GM23338 (cell line): ENCODE measurements at places on chromosomes 7 and 10.

- DNase-seq = no peak
These were observed 70.1 kb downstream of the RNF133 start for GRCh38 chr7:122628651-122629411.

GRCh38 chr7:80053124-80053523 is 81.5 kb upstream of the GNAI1 start:
- DNase-seq = peak; percentile 5

DNA sequence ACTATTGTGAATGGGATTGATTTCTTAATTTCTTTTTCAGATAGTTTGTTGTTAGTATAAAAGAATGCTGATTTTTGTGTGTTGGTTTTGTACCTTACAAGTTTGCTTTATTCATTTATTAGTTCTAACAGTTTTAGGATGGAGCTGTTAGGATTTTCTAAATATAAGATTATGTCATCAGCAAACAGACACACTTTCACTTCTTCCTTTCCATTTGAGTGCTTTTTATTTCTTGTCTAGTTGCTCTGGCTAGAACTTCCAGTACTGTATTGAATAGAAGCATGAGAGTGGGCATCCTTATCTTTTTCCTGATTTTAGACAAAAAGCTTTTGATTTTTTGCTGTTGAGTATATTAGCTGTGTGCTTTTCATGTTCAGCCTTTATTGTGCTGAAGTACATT is 81.5 kb downstream of the DNAH11 start:
- no peak for DNase-seq

DNA sequence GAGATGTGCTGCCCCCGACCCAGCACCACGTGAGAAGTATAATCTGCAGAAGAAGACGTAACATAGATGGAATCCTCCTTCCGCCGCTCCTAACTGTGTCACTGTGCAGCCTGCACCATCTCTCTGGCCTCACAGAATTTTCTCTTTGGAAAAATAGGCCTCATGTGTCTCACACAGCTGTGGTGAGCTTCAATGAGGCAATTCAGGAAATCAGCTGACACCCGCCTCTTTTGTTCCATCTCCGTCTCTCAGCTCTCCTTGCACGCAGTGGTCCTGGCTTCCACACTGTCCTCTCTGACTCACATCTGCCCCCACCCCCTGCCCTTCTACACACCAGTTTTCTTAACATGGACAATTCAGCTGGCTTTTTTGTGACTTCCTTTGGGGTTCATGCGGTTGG is 7.2 kb downstream of the C10orf90 start:
- DNase-seq = no peak

GRCh38 chr10:122096705-122097104 is 107.7 kb downstream of the TACC2 start:
- DNase-seq = no peak

DNA sequence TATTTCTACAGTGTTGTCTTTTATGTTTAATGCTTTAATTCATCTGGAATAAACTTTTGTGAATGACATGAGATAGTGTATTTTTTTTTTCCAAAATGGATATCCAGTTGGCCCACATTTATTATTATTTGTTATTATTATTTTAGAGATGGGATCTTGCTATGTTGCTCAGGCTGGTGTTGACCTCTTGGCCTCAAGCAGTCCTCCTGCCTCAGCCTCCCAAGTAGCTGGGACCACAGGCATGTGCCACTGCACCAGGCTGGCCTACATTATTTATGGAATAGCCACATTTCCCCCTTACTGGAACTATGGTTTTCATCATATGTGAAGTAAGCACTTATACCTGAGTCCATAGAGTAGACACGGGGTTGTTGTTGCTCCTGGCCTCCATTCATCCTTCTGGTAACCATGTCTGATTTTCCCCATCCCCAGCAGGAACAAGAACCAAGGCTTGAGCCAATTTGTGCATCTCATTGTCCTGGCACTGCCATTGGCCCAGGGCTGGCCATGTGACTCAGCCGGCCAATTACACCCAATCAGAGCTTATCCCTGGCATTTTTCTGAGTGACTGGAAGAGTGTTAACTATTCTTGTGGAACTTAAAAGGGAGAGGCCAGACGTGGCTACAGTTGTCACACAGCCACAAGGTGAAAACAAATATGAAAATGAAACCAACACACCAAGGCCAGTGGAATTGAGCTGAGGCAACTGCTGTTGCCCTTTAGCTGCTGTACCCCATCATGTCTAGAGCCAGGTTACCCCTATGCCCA is 23.1 kb downstream of the PRF1 start:
- DNase-seq = no peak

GRCh38 chr10:44921506-44921905 is 10.4 kb downstream of the TMEM72 start:
- DNase-seq = no peak

- no peak for DNase-seq
These were observed 64.4 kb downstream of the EGFR start for GRCh38 chr7:55083206-55083605.

DNA sequence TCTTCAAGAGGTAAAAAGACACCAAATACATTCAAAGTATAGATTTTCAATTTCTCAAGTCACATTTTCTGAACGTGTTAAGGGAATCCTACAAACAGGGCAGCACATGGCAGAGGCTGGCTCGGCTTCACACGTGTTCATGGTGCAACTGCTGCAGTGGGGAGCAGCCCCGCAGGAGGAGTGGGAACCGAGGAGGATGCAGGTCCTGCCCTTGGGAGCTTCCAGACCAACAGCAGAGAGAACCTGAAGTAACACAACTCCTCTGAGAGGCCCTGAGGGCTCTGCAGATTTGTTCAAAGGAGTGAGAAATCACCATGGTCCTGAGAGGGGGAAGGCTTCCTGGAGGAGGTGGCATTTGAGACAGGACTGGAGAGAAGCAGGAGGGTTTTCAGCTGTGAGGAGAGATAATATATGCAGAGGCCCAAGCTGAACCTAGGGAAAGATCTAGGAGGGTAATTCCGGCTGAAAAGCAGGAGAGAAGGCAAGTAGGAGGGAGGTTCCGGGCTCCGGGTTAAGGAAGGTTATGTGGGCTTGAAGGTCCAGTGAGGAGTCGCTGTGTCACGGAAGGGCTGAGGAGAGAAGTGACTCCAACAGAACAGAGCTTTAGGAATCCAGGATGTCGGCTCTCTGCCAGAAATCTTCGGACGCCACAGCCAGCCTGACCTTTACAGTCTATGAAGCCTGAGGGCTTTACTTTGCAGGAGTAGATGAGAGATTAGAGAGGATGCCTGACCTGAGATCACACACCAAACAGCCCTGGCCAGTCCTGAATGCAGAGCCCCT is 77.5 kb downstream of the GPR26 start:
- no peak for DNase-seq

- no peak for DNase-seq
These were observed 270.8 kb downstream of the GATA3 start for GRCh38 chr10:8325024-8325980.

GRCh38 chr10:91925022-91925320 is 1.4 kb downstream of the BTAF1 start:
- DNase-seq = no peak

GRCh38 chr7:79507131-79507530 is 53.7 kb upstream of the MAGI2 start:
- DNase-seq = peak; percentile 19

DNA sequence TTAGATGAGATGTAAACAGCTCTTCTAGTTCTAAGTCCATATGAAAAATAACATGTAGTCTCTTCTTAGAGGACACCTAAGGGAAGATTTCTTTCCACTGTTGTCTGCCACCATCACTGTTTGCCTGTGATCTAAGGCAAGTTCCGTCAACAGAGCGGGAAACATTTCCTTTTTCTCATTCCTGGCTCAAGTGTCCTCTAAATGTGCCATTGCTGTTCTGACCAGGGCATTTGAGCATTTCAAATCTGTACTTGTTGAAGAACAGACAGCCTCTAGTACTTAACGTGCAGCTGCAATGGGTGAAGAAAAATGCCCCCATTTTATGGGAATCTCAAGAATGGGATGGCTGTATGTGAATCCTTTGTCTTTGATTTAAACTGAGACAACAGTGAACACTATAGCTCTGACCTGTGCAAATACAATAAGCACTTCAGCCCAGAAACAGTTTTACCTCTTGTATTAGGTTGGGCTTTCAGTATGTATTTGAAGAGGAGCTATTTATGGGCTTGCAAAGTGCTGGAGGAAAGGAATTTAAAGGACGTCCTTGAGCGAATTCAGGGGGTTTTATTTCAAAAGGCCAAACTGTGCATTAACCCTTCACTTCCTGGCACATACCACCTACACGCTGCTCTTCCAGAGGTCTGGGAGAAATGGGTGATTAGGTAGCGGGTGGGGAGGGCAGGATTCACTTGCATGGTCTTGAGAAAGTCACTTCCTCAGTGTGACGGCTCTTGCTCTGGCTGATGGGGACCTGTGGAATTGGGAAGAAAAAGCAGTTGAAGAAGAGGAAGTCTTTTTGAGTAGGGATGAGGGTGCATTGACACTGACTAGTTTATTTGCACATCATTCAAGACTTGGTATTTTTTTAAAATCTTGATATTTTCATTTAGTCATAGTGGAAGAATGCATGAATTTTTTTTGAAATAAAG is 66.1 kb downstream of the THNSL1 start:
- peak; percentile 42 for DNase-seq

DNA sequence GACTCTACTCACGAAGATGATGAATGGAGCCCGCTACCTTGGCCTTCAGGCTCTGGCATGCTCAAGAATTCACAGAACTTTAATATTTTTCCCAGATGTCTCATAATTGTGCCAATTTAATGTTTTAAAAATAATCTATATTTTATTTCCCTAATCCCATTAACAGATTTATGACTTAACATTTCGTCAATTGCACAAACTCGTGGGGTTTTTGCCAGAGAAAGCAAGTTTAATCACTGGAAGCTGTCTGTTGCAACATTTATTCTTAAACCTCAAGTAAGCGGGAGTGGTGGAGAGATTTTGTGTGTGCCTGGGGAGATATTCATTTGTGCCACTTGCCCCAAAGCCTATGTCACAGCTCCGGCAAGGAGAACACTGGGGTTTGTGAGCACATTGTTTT is 117.9 kb downstream of the TEX36 start:
- DNase-seq = no peak

DNA sequence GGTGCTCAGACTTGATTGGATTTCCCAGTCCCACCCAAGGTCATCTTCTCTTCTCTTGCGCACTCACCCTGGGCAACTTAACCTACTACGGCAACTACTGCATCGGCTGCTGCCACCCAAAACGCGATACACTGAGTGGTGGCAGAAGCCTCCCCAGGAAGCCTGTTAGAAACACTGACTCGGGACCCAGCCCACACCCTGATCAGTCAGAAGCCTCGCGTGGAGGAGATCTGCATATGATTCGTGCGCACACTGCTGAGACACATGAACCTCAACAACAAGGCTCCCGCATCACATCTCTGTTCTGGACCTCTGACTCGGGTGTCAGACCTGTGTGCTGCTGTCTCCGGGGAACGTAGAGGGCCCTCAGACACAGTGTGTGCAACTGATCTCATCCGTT is 419.5 kb downstream of the PAXIP1 start:
- no peak for DNase-seq

GRCh38 chr7:94174956-94175355 is 170.8 kb upstream of the BET1 start:
- DNase-seq = no peak

- no peak for DNase-seq
These were observed 4.4 kb upstream of the FAM107B start for GRCh38 chr10:14779001-14779651.

- DNase-seq = no peak
These were observed 230.2 kb downstream of the PCLO start for GRCh38 chr7:82932516-82932915.

DNA sequence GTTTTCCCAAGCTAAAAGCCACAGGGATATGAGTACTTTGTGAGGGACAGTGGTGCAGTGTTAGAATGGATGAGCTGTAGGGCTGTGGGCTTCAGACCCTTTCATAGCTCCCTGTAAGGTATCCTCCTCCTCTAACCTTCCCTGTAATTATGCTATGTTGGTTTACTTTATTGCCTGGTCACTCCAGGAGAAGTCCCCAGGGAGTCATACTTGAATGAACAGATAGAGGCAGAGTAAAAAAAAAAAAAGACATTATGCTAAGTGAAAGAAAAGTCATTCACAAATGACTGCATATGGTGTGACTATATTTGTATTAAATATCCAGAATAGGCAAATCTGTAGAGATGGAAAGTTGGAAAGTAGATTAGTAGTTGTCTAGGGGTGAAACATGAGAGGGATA is 434.4 kb downstream of the AUTS2 start:
- DNase-seq = no peak

DNA sequence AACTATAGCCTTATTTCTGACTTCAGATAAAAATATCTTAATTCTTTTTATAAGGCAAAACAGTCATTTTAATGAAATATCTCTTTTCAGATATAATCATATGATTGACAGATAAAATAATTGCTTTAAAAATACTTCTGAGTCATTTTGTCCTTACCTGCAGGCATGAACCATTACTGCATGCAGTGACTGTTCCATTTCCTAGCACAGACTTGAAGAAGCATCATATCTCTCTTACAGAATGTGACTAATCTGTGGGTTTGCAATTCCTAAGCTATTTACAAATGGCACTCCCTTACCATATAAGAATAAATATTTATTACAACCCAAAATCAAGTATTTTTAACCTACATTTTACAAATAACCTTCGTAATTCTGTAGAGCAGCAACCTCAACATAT is 120.7 kb downstream of the SRPK2 start:
- DNase-seq = no peak

DNA sequence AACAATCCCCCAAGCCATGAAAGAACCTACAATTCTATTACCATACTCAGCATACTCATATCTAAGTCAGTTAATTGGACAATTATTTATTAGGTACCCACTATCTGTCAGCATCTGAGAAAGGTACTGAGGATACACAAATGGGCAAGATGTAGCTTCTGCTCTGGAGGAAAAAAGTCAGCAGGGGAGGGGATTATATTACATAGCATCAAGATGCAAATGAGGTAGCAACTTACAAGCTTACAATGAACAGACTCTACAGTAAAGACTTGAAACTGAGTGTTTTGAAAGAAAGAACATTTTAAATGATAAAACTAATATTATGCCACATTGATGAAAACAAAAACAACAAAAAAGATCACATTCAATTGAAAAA is 10.8 kb upstream of the CUBN start:
- DNase-seq = no peak

DNA sequence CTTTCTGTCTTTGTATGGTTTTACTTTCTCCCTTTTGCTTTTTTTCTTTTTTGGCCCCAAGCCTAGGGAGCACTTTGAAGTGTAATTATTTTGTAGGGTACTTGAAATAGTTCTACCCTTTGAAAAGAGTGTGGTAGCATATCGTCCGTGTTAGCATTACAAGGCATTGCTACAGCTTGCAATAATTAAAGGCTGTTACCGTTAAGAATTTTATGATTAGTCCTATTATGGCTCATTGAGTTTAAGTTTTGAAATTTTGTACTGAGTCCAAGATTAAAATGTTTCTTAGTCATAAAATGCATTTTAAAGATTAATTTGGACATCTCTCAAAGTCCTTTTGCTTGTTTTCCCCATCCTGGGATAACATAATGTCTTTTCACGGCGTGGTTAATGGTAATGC is 490.0 kb upstream of the LRRN3 start:
- no peak for DNase-seq

GRCh38 chr10:132270721-132271457 is 36.9 kb downstream of the STK32C start:
- no peak for DNase-seq
